Activated T-helper 17 cell treated with anti-CD3 and anti-CD28 coated beads, Interleukin-2, amount 50 U/mL, for 72 hours (primary cell): ENCODE measurements at places on chromosomes 13 and 19. TPM values are rescaled to one million over a fixed set of nuclear protein-coding genes. Genes with fewer than 3 reads are reported as not detected.

DNA sequence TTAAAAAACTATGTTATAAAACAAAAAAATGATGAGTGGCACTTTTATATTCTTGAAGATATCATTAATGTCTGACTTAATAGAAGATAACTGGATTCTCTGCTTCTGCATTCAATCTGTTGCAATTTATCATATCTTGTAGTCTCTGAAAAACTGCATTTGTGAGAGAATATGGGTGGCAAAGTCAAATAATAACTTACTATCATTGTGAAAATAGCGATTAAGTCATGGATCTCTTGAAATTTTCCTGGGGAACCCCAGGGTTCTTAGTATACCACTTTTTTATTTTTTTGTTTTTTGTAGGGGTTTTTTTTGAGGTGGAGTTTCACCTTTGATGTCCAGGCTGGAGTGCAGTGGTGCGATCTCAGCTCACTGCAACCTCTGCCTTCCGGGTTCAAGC, 127.1 kb downstream of the STOML3 start:
- no peak for ATAC-seq

- no peak for ATAC-seq
These were observed 1.3 kb downstream of the FARP1 start for GRCh38 chr13:98144027-98144741.

GRCh38 chr19:45500918-45501729, 2.9 kb downstream of the PPM1N start:
- no peak for ATAC-seq

DNA sequence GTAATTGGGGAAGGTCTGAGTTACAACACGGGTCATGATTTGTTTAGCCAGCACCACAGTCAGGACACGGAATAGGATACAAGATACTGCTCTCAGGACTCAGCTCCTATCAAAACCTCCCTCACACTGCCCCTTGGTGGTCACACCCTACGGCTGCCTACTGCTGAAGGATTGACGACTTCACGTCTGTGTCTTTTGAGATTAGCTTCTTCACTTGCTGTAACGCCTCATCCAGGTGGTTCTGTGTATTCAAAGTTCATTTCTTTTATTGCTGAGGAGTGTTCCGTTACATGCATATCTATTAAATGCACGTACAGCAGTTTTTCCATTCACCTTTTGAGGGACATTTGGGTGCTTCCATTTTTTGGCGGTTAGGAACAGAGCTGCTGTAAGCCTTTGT, 46.3 kb downstream of the URI1 start:
- ATAC-seq, result no peak

GRCh38 chr13:33410619-33411018, 125.1 kb upstream of the STARD13 start:
- ATAC-seq, result no peak

DNA sequence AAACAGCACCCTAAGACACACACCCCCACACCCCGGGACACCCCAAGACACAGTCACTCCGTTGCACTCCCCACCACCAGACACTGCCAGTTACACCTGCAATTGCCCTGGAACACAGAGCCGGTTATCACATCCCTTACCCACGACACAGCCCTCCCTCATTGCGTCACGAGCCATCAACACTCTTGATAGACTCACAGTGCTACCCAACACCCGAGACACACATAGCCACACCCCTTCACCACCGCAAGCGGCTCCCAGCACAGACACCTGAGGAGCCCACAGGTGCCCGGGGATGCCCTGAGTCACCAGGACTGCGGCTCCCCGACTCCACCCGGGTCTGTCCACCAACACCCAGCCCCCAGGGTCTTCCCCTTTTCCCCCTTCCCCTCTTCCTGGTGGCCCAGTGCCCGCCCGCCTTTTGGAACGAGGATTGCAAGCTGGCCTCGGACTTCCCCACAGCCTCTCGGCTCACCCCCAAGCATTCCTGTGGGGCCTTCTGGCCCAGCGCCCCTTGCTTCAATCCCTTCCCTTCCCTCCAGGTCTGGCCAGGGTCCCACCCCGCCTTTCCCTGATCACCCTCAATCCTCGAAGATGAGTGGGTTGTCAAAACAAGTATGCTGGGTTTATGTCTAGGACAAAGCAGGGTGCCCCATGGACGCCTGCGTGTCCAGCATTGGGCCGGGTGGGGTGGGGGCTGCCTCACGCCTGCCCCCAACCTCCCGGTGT, 1.7 kb upstream of the PTGER1 start:
- ATAC-seq, result no peak

DNA sequence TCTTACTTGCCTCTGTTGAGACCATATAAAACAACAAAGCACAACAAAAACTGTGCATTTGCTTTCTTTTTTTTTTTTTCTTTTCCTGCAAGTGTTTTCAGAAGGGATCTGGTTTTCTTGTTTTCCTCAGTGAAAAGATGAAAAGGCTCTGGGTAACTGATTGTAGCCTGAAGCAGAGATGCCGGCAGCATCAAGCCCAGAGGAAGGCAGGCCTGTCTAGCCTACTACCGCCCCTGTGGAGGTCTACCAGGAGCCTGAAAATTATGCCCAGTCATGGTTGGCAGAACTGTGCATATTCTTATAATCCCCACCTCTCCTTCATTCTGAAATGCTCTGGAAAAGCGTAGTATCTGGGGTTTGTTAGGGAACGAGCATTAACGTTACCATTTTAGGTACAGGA, 32.6 kb upstream of the MEDAG start:
- ATAC-seq, result no peak

GRCh38 chr19:307111-307531, 15.9 kb upstream of the PLPP2 start:
- no peak for ATAC-seq

GRCh38 chr19:56718231-56718630, 46.7 kb upstream of the ZNF835 start:
- ATAC-seq, result no peak

- no peak for ATAC-seq
These were observed 181.7 kb upstream of the RFC3 start for GRCh38 chr13:33636243-33636642.

GRCh38 chr13:64725492-64725891, 2504.6 kb downstream of the PCDH9 start:
- no peak for ATAC-seq

DNA sequence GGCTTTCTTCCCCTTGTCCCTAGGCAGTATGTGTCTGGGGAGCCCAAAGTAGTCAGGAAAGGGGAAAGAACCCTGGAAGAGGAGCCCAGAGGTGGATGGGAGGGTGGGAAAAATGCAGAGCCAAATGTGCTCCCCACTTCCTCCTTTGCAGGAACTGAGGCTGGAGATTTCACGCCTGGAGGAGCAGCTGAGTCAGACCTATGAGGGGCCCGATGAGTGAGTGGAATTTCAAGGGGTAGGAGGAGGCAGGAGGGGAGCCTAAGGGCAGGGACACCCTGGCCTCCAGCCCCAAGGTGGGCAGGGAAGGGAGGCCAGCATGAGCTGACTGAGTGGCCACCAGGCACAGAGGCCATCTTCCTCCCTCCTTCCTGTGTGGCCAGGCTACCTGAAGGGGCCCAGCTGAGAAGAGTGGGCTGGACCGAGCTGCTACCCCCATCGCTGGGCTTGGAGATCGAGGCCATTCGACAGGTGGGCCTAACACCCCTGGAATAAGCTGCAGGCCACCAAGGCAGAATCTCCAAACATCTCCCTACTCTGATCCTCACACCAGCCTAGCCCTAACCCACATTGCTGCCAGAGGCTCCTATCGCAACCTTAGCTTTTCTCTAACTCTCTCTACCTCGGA, 14.3 kb downstream of the PTH2 start:
- peak; percentile 25 for ATAC-seq

- ATAC-seq, result no peak
These were observed 68.9 kb upstream of the FREM2 start for GRCh38 chr13:38617936-38618335.

DNA sequence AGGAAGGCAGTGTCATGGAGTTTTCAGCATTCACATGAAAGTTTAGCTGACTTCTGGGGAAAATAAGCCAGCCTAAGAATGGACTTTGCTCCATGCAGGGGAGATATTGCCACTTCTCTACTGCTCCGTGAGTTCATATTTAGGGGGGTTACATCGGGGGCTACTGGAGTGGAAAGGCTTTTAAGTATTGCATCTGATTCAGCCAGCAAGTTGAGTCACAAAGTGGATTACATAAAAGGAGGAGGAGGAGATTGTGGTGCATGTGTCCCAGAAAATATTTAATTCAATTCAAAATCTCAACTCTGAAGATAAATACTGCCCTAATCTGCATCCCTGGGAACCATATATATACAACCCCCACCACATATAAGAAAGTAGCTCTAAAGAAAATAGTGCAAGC, 617.2 kb downstream of the DCT start:
- no peak for ATAC-seq

DNA sequence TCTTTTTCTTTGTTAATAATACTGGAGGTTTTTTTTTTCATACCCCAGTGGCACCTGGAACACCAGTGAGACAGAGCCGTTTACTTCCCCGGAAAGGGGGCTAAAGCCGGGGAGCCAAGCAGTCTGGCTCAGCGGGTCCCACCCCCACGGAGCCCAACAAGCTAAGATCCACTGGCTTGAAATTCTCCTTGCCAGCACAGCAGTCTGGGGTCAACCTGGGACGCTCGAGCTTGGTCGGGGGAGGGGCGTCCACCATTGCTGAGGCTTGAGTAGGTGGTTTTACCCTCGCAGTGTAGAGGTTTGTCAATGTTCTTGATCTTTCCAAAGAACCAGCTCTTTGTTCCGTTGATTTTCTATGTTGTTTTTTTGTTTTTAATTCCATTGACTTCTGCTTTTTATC, 94.6 kb upstream of the DIAPH3 start:
- ATAC-seq, result no peak

DNA sequence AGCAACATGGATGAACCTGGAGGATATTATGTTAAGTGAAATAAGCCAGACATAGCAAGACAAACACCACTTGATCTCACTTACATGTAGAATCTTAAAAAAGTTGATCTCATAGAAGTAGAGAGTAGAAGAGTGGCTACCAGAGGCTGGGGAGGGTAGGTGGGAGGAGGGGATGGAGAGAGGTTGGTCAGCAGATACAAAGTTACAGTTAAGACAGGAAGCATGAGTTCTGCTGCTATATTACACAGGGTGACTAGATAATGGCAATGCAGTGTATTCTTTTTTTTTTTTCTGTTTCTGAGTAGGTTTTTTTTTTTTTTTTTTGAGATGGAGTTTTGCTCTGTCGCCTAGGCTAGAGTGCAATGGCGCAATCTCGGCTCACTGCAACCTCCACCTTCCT, 15.2 kb upstream of the THSD1 start:
- ATAC-seq, result no peak

DNA sequence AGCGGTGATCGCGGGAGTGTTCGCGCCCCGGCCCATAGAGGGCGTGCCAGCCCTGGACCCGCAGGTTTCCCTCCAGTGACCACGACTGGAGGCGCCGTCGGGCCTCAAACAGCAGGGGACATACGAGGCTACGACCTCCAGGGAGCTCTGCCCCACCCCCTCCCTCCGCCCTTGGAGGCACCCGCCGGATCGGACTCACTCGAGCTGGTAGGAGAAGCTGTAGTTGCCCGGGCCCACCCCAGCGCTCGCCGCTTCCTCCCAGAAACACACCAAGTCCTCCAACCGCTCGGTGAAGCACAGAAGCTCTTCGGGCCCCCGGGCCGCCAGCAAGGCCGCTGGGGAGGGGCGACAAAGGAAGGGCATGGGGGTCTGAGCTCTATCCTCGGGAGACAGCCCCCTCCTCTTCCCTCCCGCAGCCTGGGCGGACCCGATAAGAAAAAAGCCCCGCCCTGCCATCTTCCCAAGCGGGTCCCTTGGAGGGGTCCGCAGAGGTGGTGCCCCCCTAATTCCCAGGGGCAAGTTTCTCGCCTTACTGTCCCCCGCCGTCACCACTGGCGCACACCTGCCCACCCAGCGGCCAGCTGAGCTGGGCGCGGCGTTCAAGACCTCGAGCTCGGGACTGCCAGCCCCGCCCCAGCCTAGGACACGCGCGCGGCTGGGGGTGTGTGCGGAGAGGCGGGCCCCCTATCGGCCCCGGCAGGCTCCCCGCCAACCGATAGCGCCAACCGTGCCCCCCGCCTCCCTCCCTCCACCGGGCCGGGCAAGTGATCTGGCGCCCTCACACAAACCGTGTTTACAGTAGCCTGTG, 1.0 kb downstream of the EPOR start:
- ATAC-seq, result no peak

DNA sequence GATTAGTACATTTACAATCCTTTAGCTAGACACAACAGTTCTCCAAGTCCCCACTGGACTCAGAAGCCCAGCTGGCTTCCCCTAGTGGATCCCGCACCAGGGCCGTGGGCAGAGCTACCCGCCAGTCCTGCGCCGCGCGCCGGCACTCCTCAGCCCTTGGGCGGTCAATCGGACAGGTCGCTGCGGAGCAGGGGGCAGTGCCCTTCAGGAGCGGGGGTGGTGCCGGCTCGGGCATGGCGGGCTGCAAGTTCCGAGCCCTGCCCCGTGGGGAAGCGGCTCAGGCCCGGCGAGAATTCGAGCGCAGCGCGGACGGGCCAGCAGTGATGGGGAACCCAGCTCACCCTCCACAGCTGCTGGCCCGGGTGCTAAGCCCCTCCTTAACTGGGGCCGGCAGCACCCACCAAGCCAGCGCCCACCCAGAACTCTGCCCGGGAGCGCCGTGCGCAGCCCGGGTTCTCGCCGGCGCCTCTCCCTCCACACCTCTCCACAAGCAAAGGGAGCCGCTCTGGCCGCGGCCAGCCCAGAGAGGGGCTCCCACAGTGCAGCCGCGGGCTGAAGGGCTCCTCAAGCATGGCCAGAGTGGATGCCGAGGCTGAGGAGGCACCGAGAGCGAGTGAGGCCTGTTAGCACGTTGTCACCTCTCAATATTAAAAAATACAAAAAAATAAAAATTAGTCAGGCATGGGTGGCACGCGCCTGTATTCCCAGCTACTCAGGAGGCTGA, 12.9 kb downstream of the EBPL start:
- ATAC-seq, result no peak

GRCh38 chr19:30089086-30089665, 147.1 kb downstream of the URI1 start:
- ATAC-seq, result no peak

GRCh38 chr13:113258321-113259054, 38.6 kb upstream of the LAMP1 start:
- no peak for ATAC-seq

GRCh38 chr13:30846311-30846710, 59.8 kb upstream of the MEDAG start:
- ATAC-seq, result peak; percentile 7

GRCh38 chr19:42279902-42280814, 11.1 kb downstream of the CIC start:
- ATAC-seq, result peak; percentile 36

Gene CATSPERD
- not detected for total RNA-seq

Gene MBD3L2
- not detected for total RNA-seq

Gene ZNF546
- total RNA-seq, result 10.2 TPM

Gene ASPDH
- not detected for total RNA-seq

Gene RGL3
- 0.50 TPM for total RNA-seq

Gene HIPK4
- total RNA-seq, result not detected

Gene APOC4
- total RNA-seq, result not detected

Gene RASGRP4
- 39.4 TPM for total RNA-seq

Gene ZNF28
- total RNA-seq, result 18.8 TPM

Gene OR7A5
- not detected for total RNA-seq

Gene ZNF416
- 2.4 TPM for total RNA-seq

Gene ZNF728
- total RNA-seq, result not detected
